ENCODE measurements at places on chromosomes 2 and 18.

GRCh38 chr2:35871672-35872071 is 483.9 kb upstream of the CRIM1 start:
- no peak for DNase-seq

GRCh38 chr2:208103616-208104015 is 20.7 kb downstream of the CRYGD start:
- no peak for DNase-seq

DNA sequence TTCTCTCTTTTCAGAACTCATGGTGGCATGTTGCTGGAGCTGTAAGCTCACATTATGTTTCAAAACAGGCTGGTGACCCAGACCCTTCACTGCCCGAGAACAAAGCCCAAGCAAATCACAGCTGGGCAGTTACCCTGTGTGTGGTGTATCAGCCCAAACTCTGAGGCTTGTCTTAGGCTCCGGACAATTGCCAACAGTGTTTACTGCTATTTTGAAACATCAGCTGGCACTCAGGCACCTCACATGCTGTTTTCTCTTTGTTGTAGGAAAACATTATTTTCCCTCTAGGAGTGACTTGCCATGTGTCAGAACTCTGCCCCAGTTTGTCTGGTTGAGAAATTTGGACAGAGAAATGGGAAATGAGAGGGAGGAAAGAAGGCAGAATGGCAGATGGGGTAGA is 237.6 kb upstream of the APCDD1 start:
- DNase-seq = no peak

DNA sequence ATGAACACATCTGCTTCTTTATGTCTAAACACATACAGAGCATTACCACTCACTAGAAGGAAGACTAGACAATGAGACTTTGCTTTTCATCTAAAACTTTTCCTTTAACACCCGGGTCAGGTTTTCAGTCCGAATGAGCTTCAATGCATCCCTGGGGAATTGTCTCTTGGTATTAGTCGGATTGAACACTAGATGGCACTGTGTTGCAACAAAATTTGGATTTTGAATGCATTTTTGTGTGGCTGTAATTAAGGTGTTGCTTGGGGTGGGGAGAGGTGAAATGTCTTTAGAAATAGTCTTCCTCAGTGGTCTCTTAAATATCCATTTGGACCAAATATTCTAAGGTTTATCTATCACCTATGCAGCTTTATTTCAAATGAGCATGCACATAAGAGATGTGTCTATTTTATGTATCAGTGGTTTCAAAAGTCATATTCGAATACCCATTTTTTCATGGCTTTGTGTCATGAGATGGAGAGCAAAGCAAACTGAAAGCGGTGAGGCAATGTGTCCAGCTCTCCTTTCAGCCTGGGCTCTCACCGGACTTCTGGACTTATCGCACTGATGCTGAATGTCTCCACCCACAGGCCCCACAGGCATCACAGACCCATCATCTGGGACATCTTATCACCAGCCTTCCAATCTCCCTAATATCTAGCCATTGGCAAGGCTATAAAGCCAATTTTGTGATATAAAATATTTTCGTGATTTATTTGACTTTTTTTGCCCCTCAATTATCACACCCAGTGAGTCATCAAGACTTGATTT is 510.3 kb downstream of the RNF144A start:
- DNase-seq = no peak

DNA sequence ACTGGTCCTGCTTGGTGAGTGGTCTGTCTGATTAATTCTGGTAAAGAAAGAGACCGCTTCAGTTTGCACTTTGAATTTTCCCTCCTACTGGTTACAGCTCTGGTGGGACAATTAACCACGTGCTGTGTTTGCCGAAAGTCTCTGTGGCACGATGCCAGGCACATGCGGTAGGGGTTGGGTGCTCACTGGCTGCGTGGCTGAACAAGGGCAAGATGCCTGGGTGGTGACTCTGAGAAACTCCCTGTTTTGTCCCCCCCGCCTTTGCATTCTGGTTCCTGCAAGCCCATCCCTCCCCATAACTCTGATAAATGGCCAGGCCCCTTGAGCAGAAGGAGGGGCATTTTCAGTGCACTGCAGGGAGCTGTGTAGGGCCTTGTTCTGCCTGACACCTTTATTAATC is 206.1 kb downstream of the TFCP2L1 start:
- no peak for DNase-seq

- DNase-seq = no peak
Observed at GRCh38 chr2:222731201-222731621, 59.8 kb downstream of the MOGAT1 start.
